Heart left ventricle (tissue), 16 donors: ENCODE measurements at places on chromosomes 1 and 21.

GRCh38 chr1:17907999-17908398, 152.9 kb downstream of the ACTL8 start:
- no peak for DNase-seq

GRCh38 chr1:96079581-96079980, 642.0 kb upstream of the PTBP2 start:
- DNase-seq, result no peak

DNA sequence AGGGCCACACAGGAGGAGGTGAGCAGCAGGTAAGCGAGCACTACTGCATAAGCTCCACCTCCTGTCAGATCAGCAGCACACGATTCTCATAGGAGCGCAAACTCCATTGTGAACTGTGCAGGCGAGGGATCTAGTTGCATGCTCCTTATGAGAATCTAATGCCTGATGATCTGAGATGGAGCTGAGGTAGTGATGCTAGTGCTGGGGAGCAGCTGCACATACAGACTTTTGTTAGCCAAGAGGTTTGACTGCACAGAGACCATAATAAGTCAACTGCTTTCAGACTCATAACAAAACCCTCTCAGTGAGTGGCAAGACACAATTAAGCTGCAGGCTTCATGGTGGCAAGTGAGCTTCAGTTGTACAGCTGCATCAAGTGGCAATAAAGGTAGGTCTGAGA, 83.4 kb downstream of the PSMG1 start:
- DNase-seq, result no peak

- no peak for DNase-seq
Measured at GRCh38 chr1:44029260-44029910, 1.9 kb downstream of the SLC6A9 start.

DNA sequence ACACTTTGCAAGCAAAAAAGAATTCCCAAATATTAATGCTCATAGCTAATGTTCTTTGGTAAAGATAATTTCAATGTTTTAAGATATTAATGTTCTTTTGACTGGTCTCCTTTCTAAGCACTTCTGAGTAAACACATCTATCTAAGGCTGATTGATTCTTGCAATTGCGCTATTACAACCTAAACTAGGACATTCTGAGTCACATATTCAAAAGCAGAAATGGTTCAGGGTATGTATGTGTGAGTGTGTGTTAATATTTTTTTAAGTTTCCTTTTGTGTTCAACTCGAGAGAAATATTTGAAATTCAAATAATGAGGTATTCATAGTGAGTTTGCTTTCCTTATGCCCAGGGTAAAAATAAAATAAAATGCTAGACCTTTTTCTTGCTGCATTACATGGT, 203.6 kb upstream of the GRIK3 start:
- no peak for DNase-seq

- DNase-seq, result peak; percentile 44
Measured at GRCh38 chr1:25042331-25043227, 112.5 kb upstream of the RUNX3 start.

DNA sequence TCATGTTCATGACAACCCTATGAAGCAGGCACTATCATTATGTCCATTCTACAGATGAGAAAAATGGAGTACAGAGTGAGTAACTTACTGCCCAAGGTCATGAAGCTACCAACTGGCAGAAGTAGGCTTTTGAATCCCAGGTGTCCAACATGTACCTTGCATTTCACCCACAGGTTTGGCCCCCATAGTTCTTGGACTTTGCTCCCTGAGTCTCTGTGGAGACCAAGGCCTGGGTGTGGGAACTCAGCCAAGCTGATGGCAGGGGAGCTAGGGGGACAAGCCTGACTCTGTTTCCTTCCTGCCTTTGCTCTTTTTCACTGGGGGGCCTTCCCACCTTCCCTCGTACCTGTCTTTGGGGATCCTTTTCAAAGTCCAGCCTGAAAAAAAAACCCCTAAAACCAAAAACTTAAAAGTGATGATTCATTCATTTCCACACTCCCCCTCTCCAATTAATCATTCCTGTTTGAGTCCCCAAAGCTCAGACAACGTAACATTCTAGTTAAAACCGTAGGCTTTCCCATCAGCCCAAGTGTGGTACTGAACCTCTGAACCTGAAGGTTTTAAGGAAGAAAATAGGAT, 8.5 kb upstream of the TTC22 start:
- no peak for DNase-seq

DNA sequence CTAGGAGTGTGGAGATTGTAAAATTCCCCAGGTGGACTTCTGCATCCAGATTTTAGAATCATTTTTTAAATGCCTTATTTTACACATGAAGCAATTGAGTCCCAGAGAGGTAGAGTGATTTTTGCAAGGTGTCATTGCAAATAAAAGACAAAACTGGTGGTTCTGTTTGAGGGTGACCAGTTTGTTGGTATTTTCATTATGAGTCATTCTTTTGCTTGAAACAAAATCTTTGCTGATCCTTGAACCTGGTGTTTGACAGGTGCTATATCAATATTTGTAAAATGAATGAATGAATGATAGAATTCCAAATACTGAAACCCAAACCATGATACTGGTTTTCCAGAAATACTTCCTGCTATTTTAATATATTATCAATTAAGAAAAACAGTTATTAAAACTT, 44.1 kb downstream of the TTC3 start:
- no peak for DNase-seq

- no peak for DNase-seq
Measured at GRCh38 chr1:32485554-32486255, 20.8 kb downstream of the ZBTB8B start.

GRCh38 chr1:2463396-2463795, 12.7 kb upstream of the PLCH2 start:
- no peak for DNase-seq

DNA sequence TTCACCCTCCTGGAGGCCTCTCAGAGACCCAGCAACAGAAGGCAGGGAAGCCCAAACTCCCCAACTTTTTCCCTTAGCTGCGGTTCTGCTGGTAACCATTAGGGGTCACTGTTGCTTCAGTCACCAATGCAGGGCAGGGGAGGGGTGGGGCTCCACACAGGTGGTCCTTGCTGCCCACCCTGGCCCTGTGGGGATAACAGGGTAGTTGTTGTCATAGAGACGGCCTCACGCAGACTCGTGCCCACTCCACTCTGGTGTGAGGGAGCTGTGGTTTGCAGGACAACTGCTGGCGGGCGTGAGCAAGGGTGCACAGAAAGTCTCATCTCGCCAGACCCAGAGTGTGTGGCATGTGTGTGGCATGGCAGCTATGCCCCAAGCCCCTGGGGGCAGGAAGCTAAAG, 19.9 kb downstream of the INSRR start:
- DNase-seq, result no peak

DNA sequence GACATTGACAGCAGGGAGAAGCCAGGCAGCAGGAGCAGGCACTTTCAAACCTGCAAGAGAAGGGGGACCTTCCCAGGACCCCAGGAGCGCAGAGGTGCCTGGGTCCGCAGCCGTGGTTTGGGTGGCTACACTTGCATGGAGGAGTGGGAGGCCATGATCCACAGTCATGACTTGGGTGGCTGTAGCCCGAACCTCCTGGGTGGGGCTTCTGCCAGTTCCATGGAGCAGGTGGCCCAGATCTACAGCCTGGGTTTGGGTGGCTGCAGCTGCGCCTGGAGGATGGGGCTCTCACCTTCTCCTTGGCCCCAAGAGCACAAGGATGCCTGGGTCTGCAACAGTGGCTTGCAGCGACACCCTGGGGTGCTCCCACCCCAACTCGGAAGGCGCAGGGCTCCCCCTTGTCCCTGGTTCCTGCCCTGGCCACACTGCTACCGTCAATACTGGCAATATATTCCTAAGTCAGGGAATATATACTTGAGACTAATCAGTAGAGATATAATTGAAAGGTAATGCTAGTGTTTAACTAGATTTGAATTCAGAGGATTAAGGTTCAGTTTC, 2.3 kb upstream of the OR6K6 start:
- DNase-seq, result no peak
